ENCODE measurements at places on chromosomes 12 and 14. TPM values are rescaled to one million over a fixed set of nuclear protein-coding genes. Genes with fewer than 3 reads are reported as not detected.
A peak's percentile ranks its signal among the peaks of the same experiment; 100 is the strongest.

GRCh38 chr12:15496738-15497137 lies 174.4 kb downstream of the PTPRO start:
- no peaks in the 10 kb centered on the region for H3K27me3 ChIP-seq
- DNase-seq, result no peak
- H3K4me1 ChIP-seq, result no peaks in the 10 kb centered on the region
- no peak overlapping the region for H3K4me3 ChIP-seq
- no peaks in the 10 kb centered on the region for H3K36me3 ChIP-seq
- H3K27ac ChIP-seq, result no peak overlapping the region

- no peak overlapping the region for H3K4me3 ChIP-seq
- DNase-seq, result peak; percentile 84
- H3K27ac ChIP-seq, result no peak overlapping the region
- no peaks in the 10 kb centered on the region for H3K27me3 ChIP-seq
Measured at GRCh38 chr12:2853626-2854025, 3.2 kb downstream of the TEX52 start.

- no peak for DNase-seq
- H3K4me3 ChIP-seq, result no peak overlapping the region
- no peaks in the 10 kb centered on the region for H3K36me3 ChIP-seq
- H3K27me3 ChIP-seq, result no peaks in the 10 kb centered on the region
- H3K27ac ChIP-seq, result no peak overlapping the region
Measured at GRCh38 chr14:32417956-32418552, 89.0 kb downstream of the AKAP6 start.

- no peaks in the 10 kb centered on the region for H3K4me1 ChIP-seq
- H3K4me3 ChIP-seq, result no peak overlapping the region
- H3K27ac ChIP-seq, result no peak overlapping the region
- DNase-seq, result no peak
Measured at GRCh38 chr12:20097626-20098025, 270.7 kb upstream of the PDE3A start.

GRCh38 chr14:41817626-41818025 lies 210.9 kb downstream of the LRFN5 start:
- H3K27ac ChIP-seq, result no peak overlapping the region
- DNase-seq, result no peak
- no peak overlapping the region for H3K4me3 ChIP-seq
- H3K27me3 ChIP-seq, result no peaks in the 10 kb centered on the region

GRCh38 chr14:64970041-64970440 lies 2.1 kb downstream of the RAB15 start:
- DNase-seq, result no peak
- H3K4me1 ChIP-seq, result peaks cover 4% of the 10 kb centered on the region
- H3K27ac ChIP-seq, result no peak overlapping the region
- H3K36me3 ChIP-seq, result peaks cover 2% of the 10 kb centered on the region
- H3K4me3 ChIP-seq, result no peak overlapping the region

GRCh38 chr12:1590221-1590979 lies 4.0 kb downstream of the FBXL14 start:
- H3K36me3 ChIP-seq, result no peaks in the 10 kb centered on the region
- peak overlapping the region; percentile 18 for H3K27ac ChIP-seq
- H3K27me3 ChIP-seq, result no peaks in the 10 kb centered on the region
- H3K4me1 ChIP-seq, result peaks cover 33% of the 10 kb centered on the region
- no peak for DNase-seq
- H3K4me3 ChIP-seq, result no peak overlapping the region

DNA sequence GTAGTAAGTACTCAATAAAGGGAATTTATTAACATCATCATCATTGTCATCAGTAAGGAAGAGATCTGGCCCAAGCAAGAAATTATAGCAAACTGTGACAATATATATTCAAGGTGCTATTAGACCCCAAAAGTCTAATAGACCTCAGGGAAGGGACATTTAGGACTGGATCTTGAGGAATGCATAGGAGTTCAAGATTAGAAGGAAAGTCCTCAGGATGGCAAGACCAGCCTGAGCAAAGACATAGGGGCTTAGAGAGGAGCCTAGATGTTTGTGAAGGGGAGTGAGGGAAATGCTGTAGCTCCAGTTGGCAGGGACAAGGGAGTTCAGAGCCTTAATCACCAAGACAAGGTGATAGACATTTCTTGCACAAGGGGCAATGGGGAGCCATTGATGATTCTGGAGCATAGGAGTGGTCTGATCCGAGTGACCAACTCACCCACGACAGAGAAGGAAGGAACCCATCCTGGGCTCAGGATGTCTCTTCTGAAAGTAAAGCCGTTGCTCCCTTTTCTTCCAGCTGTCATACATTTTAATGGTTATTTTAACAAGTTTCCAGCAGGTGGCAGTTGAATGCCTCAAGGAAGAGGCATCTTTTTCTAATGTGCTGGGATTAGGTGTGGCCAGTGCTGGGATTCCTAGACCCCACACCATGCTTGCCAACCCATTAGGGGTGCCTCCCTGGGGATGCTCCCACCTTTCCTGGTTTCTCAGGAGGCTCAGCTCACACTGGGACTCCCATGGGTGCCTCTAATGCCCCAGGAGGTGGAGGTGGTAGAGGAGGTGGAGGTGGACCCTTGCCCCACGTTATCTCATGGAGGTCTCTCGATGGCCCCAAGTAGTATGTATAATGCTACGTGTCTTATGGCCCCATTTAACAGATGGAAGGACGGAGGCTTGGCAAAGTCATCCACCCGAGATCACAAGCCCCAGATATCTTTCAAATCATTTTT lies 37.8 kb downstream of the PHETA1 start:
- no peaks in the 10 kb centered on the region for H3K27me3 ChIP-seq
- H3K27ac ChIP-seq, result no peak overlapping the region
- H3K4me1 ChIP-seq, result no peaks in the 10 kb centered on the region
- DNase-seq, result no peak
- H3K36me3 ChIP-seq, result peaks cover 2% of the 10 kb centered on the region
- H3K4me3 ChIP-seq, result no peak overlapping the region

GRCh38 chr12:89345376-89345775 lies 6.9 kb downstream of the DUSP6 start:
- no peak for DNase-seq
- H3K4me3 ChIP-seq, result no peak overlapping the region
- H3K27me3 ChIP-seq, result no peaks in the 10 kb centered on the region

GRCh38 chr12:2487278-2487677 lies 307.5 kb upstream of the FKBP4 start:
- H3K4me3 ChIP-seq, result no peak overlapping the region
- H3K36me3 ChIP-seq, result no peaks in the 10 kb centered on the region
- peaks cover 3% of the 10 kb centered on the region for H3K27me3 ChIP-seq

DNA sequence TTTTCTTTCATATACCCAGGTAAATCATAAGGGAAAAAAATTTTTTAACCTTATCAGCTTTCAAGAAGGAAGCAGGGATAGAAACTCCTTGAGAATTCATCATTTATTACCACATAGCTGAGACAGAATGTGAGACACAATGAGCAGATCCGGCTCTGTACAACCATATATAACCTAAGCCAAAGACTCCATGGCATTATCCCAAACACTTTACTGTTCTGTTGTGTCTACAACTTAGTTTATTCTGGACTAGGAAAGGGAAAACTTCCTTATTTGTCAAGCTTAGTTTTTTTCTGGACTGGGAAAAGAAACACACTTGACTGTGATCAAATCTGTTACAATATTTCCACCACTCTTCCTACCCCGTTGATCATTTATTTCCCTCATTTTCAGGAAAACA lies 38.3 kb upstream of the CATSPERB start:
- H3K27ac ChIP-seq, result no peak overlapping the region
- H3K4me3 ChIP-seq, result no peak overlapping the region
- H3K4me1 ChIP-seq, result no peaks in the 10 kb centered on the region
- H3K27me3 ChIP-seq, result no peaks in the 10 kb centered on the region
- no peaks in the 10 kb centered on the region for H3K36me3 ChIP-seq

DNA sequence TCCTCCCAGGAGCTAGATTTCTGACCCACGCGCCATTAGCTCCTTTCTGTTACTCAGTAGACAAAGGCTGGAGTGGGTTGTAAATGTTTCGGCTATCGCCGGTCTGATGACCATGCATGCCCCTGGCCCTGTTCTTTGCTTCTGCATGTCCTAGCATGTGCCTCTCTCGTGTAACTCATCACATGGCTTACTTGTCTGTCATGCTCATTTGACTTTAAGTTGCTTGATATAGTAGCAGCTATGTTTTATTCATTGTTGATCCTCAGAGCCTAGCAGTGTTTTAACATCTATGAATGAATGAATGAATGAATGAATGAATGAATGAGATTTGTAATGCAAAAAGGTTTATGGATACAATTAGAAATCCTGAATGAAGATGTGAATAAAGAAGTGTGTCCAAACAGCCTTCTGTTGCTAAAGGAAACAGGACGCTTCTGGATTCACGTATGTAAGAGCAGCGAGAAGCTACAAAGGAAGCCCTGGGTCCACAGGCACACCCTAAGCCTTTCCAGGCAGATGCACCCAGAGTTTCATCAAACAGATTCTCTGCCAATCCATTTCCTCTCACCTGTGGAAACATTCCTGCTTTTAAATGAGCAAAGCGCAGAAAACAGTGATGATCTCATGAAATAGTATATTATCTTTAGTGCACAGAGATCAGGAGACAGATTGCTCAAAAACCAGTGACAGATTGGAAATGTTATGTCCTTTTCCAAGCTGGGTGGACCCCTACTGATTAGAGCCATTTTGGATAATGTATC lies 3.4 kb downstream of the GSG1 start:
- H3K36me3 ChIP-seq, result no peaks in the 10 kb centered on the region
- no peaks in the 10 kb centered on the region for H3K27me3 ChIP-seq
- no peaks in the 10 kb centered on the region for H3K4me1 ChIP-seq
- H3K27ac ChIP-seq, result peak overlapping the region; percentile 46
- no peak overlapping the region for H3K4me3 ChIP-seq

GRCh38 chr12:53499266-53500141 lies at the start of gene MAP3K12:
Gene MAP3K12 (minus strand): TSS chr12:53499458. CDS start chr12:53487391, 12,067 bp downstream.
- H3K27me3 ChIP-seq, result no peaks in the 10 kb centered on the region
- H3K4me1 ChIP-seq, result peaks cover 21% of the 10 kb centered on the region
- peak within 1 kb of the TSS; percentile 46 for H3K4me3 ChIP-seq
- H3K27ac ChIP-seq, result peak within 1 kb of the TSS; percentile 98
- peaks cover 2% of the 10 kb centered on the region for H3K36me3 ChIP-seq

DNA sequence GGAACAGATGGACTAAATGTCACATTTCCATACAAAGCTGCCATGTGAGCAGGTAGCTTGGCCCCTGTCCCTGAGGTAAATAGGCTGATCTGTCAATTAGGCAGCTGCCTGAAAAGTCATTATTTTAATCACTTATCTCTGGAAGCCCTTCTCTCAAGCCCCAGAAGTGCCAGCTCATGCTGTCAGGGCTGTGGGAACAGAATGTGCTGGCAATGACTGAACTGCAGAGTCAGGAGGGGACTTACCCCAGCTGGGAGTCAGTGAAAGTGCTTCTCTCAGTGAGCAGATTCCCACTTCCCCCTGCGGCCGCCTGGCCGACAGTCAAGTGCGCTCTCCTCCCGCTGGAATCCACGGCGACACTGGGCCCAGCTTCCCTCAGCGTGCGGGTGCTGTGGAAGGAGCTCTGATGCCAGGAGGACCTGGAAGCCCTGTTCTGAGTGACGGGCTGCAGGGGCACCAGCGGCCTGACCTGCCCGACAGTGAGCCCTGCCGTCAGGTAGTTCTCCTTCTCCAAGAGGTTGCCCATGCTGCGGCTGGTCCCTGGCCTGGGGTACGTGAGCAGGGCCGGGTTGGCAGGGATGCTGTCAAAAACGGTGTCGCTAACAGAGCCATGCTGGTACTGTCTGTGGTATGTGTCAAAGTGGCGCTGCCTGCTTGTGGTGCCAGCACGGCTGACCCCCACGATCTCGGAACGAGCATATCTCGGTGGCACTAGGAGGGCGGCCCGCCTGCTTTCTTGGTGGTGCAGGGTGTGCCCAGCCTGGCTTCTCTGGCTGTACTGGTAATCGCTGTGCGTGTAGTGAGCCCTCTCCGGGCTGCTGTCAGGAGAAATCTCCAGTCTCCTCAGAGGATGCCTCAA lies 18.7 kb downstream of the PKP2 start:
- H3K36me3 ChIP-seq, result no peaks in the 10 kb centered on the region
- no peak overlapping the region for H3K4me3 ChIP-seq
- H3K27me3 ChIP-seq, result no peaks in the 10 kb centered on the region
- DNase-seq, result no peak

DNA sequence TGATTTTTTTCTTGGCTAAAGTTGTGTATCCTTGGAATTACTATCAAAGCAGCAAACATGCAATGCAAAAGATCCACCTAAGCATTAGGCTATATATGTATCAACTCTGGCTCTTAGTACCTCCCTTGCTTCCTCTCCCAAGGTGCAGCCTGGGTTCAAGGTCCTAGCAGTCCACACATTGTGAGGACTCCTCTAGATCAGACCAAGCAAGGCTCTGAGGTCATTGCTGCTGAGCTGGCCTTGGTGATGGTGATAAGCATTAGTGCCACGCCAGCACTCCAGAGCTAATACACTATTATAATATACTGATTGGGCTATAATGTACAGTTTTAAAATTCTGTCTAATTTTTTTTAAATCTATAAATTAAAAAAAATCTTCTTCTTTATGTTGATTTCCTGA lies 196.9 kb upstream of the BTG1 start:
- H3K4me1 ChIP-seq, result no peaks in the 10 kb centered on the region
- no peaks in the 10 kb centered on the region for H3K36me3 ChIP-seq
- H3K27ac ChIP-seq, result no peak overlapping the region
- H3K27me3 ChIP-seq, result no peaks in the 10 kb centered on the region

DNA sequence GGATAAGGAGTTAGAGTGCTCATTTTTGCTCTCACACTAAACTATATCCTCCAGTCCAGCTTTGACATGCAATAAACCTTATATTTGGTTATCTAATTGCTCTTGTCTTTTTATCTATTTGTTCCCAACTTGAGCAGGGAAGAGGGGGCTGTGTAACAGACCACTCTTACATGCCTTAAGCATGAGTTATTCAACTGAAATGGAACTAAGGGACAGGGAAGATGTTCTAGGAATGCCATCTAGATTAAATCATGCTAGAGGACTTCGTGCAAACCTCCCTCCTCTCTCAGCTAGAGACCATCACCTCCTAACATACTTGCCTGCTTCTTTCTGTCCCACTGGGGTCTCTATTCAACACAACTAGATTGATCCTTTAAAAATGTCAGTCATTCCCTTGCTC lies 20.6 kb downstream of the SPX start:
- no peaks in the 10 kb centered on the region for H3K36me3 ChIP-seq
- H3K27me3 ChIP-seq, result no peaks in the 10 kb centered on the region
- no peak for DNase-seq

- H3K4me3 ChIP-seq, result no peak overlapping the region
- H3K27me3 ChIP-seq, result no peaks in the 10 kb centered on the region
- no peak overlapping the region for H3K27ac ChIP-seq
- no peak for DNase-seq
Measured at GRCh38 chr12:31312431-31312830, 13.5 kb downstream of the SINHCAF start.

Gene SLC7A7
- 9.2 TPM for total RNA-seq

Gene GRIP1
- 1.5 TPM for total RNA-seq

Gene SLC17A8
- total RNA-seq, result 0.08 TPM

Gene KRT84
- not detected for total RNA-seq

Gene TAPBPL
- total RNA-seq, result 9.5 TPM

Gene KRT73
- not detected for total RNA-seq

Gene NXPH4
- total RNA-seq, result not detected

Gene CLECL1
- total RNA-seq, result 0.42 TPM

Gene ZNF10
- total RNA-seq, result 5.6 TPM
